Breast epithelium (tissue), 4 donors: ENCODE measurements at places on chromosomes 2 and 18.

GRCh38 chr2:71665168-71666093 is 212.1 kb downstream of the DYSF start:
- H3K27me3 ChIP-seq = no peaks in the 10 kb centered on the region
- no peaks in the 10 kb centered on the region for H3K36me3 ChIP-seq

GRCh38 chr18:12334863-12335262 is 26.8 kb downstream of the TUBB6 start:
- H3K4me1 ChIP-seq = no peaks in the 10 kb centered on the region
- H3K27me3 ChIP-seq = no peaks in the 10 kb centered on the region
- no peak overlapping the region for H3K27ac ChIP-seq
- no peaks in the 10 kb centered on the region for H3K36me3 ChIP-seq
- no peak overlapping the region for H3K4me3 ChIP-seq
- no peak for DNase-seq

DNA sequence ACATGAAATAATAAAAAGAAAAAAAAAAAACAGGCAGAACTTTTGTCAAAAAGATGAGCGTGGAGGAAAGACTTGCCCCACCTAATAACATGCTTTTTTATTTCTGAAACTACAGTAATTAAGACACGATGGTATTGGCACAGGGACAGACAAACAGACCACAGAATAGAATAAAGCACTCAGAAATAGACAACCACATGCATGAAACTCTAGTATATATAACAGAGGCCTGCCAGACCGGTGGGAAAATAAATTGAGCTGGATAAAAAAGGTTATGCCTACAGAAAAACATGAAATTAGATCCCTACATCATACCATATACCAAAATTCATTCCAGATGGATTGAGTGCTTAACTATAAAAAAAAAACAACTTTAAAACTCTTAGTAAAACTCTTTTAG is 163.1 kb downstream of the NRP2 start:
- H3K27ac ChIP-seq = no peak overlapping the region
- H3K36me3 ChIP-seq = no peaks in the 10 kb centered on the region
- no peaks in the 10 kb centered on the region for H3K4me1 ChIP-seq
- no peak overlapping the region for H3K4me3 ChIP-seq
- no peak for DNase-seq

DNA sequence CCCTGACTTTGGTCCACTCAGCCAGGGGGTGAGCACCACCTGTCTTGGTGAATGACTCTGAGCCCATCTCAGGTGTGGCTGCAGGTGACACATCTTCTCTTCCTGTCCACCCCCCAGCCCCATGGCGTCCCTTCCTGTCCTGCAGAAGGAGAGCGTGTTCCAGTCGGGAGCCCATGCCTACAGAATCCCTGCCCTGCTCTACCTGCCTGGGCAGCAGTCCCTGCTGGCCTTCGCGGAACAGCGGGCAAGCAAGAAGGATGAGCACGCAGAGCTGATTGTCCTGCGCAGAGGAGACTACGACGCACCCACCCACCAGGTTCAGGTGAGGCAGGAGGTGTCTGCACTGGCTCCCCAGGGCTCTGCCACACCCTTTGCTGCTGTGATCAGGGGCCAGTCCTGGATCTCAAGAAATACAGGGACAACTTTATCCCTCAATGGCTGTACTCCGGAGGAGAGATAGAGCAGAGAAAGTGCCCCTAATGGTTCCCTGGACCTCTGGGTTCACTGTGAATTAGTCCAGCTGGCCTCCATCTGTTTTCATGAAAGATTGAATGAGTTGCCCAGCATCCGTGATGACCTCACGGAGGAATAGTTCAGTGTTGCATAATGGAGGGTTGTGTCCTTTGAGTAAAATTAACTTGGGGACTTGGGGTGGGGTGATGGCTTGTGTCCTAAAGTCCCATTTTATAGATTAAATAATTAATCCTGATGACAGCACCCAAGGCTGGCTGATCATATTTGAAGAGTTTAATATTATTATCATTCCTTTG is at the start of gene NEU2:
NEU2 (plus strand) TSS at position 122 of the 770 bp plus-strand sequence; CDS start at position 122, 0 bp downstream.
- no peak for DNase-seq
- no peaks in the 10 kb centered on the region for H3K27me3 ChIP-seq
- no peak within 1 kb of the TSS for H3K27ac ChIP-seq
- no peaks in the 10 kb centered on the region for H3K36me3 ChIP-seq

GRCh38 chr2:69097148-69097610 is 84.2 kb downstream of the ANTXR1 start:
- H3K36me3 ChIP-seq = no peaks in the 10 kb centered on the region
- no peak overlapping the region for H3K4me3 ChIP-seq
- peak overlapping the region; percentile 33 for H3K27ac ChIP-seq
- H3K4me1 ChIP-seq = no peaks in the 10 kb centered on the region

DNA sequence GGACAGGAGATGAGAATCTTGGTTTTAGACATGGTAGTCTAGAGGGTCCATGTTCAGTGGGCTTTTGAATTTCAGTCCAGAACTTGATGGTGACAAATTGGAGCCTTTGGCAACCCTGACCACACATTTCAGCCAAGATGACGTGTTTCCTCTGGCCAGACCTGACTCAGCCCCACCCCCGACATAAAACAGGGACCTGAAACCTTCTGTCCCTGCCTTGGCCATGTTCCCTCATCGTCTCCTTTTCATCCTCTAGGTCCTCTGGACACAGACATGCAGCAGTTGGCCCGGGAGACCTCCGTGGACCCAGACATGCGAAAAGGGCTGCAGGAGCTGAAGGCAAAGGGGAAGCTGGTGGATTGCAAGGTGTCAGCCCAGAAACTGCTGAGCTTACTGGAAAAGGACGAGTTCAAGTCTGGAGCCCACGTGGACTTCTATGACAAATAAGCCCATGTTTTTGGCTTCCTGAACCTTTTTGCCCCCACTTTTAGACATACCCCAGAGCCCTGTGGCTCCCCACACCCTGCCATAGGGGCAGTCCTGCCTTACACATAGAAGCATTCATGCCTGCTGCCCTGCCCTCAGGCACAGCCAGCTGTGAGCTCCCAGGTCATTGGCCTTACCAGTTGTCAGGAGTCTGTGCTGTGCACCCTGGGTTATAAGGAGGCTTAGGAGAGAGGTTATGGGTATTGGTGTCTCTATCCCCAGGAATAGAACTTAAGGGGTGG is 4.0 kb downstream of the SPR start:
- H3K4me3 ChIP-seq = no peak overlapping the region
- peaks cover 8% of the 10 kb centered on the region for H3K4me1 ChIP-seq
- peaks cover 17% of the 10 kb centered on the region for H3K27me3 ChIP-seq
- DNase-seq = no peak
- no peaks in the 10 kb centered on the region for H3K36me3 ChIP-seq

DNA sequence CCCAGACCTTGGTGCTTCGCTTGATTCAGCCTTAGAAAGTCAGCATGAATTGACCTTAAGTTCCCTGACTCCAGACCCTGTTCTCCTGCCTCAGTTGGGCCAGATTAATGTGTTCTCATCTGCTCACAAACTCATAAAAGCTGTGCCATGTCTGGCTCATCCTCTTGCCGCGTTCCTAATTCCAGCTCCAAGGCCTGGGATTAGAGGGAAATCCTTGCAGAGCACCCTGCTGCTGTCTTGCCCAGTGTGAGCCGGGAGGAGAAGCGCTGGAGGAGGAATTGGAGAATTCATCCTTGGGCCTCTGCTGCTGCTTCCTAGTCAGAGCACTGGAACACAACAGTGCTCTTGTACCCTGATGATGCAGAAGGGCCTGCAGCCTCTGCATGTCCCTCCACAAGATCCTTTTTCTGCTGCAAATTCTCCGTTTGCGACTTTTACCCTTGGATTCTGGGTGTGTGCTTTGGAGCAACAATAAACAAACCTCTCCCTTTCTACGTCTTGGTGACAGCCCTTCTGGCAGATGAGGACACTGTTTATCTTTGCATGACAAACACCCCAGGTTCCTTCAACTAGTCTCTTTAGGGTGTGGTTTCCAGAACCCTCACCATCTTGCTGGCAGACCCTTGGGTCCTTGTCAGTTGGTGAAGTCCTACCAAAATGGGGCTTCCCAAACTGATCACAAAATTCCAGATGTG is 46.9 kb upstream of the CNGA3 start:
- no peaks in the 10 kb centered on the region for H3K4me1 ChIP-seq
- H3K4me3 ChIP-seq = no peak overlapping the region
- H3K27ac ChIP-seq = no peak overlapping the region
- no peaks in the 10 kb centered on the region for H3K27me3 ChIP-seq
- H3K36me3 ChIP-seq = no peaks in the 10 kb centered on the region
